Endothelial cell of umbilical vein (primary cell): ENCODE measurements at places on chromosomes 16 and 17. TPM values are rescaled to one million over a fixed set of nuclear protein-coding genes. Genes with fewer than 3 reads are reported as not detected.

PLXDC1 gene
- total RNA-seq, result not detected in 2 replicates

SULT1A4 gene
- 8.8 and 10.8 TPM in 2 replicates for total RNA-seq

GRCh38 chr17:39995438-39995837 is 14.8 kb downstream of the PSMD3 start:
- DNase-seq, result no peak

DNA sequence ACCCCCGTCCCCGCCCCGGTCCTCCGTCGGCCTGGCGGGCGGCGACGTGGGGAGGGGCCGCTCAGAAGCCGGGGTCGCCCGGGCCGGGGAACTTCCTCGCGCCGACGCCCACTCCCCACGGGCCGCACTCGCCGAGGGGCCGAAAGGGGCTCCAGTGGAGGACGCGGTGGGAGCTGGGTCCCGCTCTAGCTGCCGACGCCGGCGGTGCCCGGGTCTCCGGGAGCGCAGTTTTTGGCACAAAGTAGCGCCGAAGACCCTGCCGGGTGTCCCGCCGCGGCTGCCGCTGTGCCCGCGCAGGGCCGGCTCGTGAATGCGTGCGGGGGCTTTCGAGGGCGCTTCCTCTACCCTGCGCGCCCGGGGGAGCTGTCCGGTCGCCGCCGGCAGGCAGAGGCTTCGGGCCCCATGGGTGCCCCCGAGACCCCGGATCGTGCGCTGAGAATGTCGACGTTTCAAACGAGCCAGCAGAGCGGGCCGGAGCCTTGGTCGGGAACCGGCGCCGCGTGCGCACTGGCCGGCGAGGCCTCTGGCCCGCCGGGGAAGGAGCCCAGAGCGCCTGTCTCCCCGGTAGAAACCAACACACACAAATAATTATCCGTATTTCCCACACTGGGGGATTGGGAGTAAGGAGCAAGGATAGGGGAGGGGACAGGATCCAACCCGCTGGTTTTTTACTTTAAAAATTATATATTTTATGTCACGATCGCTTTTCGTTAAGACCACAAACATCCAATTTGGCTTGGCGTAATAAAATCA is 46.6 kb upstream of the SLC38A10 start:
- DNase-seq, result no peak

- no peak for DNase-seq
Observed at GRCh38 chr16:60204181-60204580, 1470.1 kb upstream of the GOT2 start.
